ENCODE measurements at places on chromosomes 4 and X.

DNA sequence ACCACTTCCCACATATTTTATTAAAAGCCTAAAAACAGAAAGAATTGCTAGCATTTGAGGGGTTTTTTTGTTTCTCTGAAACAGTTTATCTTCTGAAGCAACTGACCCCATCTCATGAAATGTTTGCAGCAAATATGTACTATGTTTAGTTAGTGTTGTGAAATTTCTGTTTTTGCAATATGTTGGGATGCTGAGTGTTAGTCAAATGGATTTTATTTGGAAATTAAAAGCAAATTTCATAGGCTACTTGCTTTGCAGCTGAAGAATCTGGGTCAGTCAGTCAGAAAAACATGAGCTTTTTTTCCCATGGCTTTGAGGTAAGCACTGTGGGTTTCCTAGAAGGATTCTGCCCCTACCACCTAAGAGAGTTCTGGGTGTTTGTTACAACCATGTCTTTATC, 184.9 kb upstream of the DKK2 start:
- no peak for DNase-seq

- DNase-seq = no peak
These were observed 147.9 kb upstream of the FGF13 start for GRCh38 chrX:138859421-138859820.

- no peak for DNase-seq
These were observed 58.2 kb upstream of the DUSP21 start for GRCh38 chrX:44785652-44786051.

GRCh38 chrX:108412783-108413182, 25.4 kb downstream of the COL4A6 start:
- no peak for DNase-seq

GRCh38 chr4:122650148-122650547, 29.3 kb upstream of the IL21 start:
- DNase-seq = no peak

DNA sequence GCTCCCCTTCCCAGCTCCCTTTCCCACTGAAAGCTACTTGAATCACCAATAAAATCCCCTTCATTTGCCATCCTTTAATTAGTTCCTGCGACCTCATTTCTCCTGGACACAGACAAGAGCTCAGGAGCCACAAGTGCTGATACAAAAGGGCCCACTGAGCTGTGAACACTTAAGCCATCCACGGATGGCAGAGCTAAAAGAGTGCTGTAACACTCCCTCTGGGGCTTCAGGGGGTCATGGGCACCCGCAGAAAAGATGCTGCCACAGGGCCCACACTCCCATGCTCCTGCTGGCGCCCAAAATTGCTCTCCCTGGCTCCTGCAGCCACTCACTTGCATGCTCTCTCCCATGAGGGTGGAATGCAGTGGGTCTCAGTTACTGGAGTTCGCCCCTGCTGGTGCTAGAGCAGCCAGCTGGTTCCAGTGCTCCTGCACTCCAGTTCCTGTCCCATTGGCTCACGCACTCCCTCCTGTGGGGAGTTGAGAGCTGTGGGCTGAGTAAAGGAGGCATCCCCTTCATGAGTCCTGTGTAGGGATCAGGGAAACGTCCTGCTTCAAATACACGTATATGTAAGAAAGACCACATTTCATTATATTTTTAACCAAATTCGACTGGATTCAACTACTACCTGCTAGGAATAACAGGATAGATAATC, 1291.0 kb downstream of the ARAP2 start:
- DNase-seq = no peak

GRCh38 chr4:45841791-45842190, 282.1 kb downstream of the GABRG1 start:
- no peak for DNase-seq

DNA sequence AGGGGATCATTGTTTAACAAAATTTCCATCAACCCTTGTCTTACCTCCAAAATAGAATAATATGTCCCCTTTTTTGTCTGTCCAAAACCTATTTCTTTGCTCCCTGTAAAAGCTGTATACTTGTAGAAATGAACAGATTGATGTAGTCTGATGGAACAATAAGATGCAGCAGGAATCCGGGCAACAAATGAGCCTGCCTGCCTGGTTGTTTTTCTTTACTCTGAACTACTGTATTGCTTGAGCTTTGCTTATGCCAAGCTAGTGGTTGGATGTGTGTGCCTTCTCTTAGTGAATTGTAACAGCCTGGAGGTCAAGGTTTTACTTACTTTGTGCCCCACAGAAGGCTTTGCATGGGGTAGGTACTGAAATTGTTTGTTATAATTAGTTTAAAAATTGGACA, 116.2 kb upstream of the TLL1 start:
- DNase-seq = no peak

GRCh38 chrX:47209508-47210238, 8.8 kb upstream of the CDK16 start:
- no peak for DNase-seq

GRCh38 chrX:77935886-77936285, 25.4 kb downstream of the ATP7A start:
- no peak for DNase-seq

DNA sequence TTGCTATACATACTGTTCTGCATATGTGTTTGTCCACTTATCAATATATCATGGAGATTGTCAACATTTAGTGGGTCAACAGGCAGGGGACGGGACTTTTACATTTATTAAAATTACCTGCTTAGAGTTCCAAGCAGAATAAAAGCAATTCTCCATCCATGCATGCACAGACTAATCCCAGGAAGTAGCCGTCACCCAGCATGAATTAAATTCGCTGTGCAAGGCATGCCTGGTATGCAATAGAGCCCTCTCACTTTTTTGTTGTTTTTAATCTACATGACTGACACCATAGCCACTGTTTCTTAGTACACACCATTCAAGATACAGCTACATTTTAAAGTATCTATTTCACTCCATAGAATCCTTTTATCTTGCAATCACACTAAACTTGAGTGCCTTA, 108.9 kb downstream of the USP46 start:
- no peak for DNase-seq

DNA sequence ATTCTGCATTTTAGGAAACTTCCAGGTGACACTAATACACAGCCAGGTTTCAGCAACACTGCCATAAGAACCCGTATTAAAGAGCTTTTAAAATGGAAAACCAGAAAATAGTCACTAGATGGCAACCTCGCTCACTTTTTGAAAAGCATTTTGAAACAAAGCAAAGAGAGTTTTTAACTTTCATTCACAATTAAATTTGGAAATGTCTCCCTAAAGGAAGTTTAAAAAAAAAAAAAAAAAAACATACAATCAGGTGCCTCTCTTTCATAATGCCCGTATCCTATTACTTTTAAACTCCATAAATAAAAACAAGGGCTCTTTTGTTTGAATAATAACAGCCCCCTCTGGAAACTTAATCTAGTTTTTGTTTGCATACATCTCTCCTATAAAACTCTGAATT, 20.3 kb downstream of the MEPE start:
- no peak for DNase-seq

- no peak for DNase-seq
These were observed 35.4 kb upstream of the SORCS2 start for GRCh38 chr4:7156761-7157488.

- DNase-seq = no peak
These were observed at the start of gene ASB12 for GRCh38 chrX:64230123-64230970. ASB12 (minus strand) TSS chrX:64230607; CDS start chrX:64225650, 4,957 bp downstream.

DNA sequence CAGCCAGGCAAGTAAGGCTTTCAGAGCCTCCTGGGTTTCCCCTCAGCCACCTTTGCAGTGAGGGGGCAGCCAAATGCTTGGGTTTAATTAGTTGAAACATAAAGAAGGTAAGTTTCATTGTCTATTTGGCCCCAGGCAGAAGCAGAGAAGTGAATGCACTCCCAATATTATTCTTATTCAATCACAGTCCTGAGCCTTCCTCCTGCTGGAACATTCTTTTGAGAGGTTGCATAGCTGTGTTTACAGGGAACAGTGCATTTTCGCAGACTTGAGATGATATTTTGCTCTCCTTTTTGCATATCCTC, 13.9 kb downstream of the SLC2A9 start:
- DNase-seq = no peak

DNA sequence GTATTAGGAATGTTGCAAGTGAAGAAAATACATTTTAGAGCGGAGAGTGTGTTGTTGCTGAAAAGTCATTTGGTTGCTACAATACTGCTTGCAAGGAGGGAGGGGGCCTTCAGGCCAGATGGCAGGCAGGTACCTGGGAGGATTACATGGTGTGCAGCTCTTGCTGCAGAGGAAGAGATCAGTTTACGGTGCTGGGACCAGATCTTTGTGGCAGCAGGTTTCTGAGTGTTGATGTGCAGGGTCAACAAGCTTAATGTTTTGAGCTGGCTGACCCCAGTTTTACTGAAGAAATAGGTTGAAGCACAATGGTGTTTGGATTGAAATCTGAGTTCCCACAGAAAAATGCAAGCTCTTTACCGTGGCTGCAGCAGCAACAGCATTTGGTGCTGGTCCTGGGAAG, 96.4 kb upstream of the DDIT4L start:
- no peak for DNase-seq

DNA sequence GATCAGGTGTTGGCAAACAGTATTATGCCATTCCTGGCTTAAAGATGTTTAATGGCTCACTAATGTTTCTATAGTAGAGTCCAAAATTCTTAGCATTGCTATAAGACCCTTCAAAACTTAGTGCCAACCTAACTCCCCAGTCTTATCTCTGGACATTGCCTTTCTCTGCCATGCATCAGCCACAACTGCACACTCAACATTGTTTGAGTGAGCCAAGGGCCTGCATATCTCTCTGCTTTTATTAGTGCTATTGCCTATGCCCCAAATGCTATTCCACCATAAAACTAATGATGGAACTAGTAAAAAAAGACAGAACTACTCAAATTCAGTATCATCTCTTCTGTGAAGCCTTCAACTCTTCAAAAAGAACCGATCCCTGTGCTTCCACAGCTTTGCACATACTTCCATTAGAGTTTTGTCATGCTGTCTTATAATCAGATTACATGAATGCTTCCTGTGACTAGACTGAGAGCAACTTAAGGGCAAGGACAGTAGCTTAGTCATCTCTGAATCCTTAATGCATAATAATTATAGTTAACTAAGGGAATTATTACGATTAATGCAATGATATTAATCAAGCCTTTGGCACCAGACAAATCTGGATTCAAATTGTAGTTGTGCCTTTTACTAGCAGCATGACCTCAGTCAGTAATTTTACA, 53.7 kb downstream of the CHM start:
- no peak for DNase-seq

GRCh38 chrX:39519566-39520301, 578.0 kb downstream of the BCOR start:
- no peak for DNase-seq

DNA sequence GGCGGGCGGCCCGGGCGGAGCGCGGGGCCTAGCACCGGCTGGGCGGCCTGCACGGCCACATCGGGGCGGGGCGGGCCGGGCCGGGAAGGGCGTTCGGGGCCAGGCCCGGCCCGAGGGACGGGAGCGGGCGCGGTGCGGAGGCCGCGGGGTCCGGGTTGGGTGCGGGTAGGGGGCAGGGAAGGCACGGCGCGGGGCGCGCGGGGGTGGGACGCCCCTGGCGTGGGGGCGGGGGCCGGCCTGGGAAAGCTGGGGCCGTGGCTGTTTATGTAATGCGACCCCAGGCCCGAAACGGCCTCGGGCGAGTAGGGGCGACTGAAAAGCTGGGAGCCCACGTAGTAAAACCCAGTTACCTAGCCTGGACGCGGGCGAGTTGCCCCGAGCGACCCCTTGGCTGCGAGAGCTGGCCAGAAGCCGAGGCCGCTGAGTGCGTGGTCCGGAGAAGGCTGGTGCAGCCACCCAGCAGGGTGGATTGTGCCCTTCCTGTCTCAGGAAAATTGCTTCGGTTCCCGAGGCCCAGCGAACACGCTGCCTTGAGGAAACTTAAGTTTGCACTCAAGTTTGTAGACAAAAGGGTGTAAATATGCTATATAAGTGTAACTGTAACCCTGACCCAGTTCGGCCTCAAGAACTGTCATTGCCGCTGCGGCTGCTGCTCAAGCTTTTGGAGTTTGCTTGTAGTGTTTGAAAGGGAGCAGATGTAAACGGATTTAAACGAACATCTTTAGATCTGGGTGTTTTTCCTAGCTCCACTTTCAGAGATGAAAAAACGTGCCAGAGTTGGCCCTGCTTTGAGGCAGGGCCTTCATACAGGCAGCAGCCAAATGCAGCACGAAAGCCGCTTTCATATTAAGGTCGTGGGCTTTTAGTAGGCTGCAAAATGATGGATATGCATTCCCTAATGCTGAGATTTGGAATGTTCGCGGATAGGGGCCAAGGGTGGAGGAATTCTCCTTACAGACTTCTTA, 674 bp downstream of the SEC24B start:
- peak; percentile 20 for DNase-seq

DNA sequence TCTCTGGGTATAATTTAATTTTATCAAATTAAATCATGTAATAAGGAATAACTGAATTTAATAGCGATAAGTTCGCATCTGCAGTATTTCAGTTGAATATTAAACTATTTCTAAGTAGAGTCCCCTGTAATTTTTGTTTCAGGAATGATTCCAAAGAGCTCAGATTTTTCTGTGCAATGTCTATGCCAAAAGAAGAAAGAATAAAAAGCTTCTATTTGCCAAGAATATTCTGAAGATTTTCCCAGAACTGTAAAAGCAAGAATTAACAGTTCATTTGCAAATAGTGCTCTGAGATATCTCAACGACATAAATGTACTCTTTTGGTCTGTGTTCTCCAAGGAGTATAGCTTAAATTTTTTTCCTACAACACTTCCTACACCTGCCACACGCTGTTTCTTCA, 1242.8 kb upstream of the DIAPH2 start:
- DNase-seq = no peak

- no peak for DNase-seq
These were observed 483.1 kb downstream of the BCOR start for GRCh38 chrX:39614680-39614998.

DNA sequence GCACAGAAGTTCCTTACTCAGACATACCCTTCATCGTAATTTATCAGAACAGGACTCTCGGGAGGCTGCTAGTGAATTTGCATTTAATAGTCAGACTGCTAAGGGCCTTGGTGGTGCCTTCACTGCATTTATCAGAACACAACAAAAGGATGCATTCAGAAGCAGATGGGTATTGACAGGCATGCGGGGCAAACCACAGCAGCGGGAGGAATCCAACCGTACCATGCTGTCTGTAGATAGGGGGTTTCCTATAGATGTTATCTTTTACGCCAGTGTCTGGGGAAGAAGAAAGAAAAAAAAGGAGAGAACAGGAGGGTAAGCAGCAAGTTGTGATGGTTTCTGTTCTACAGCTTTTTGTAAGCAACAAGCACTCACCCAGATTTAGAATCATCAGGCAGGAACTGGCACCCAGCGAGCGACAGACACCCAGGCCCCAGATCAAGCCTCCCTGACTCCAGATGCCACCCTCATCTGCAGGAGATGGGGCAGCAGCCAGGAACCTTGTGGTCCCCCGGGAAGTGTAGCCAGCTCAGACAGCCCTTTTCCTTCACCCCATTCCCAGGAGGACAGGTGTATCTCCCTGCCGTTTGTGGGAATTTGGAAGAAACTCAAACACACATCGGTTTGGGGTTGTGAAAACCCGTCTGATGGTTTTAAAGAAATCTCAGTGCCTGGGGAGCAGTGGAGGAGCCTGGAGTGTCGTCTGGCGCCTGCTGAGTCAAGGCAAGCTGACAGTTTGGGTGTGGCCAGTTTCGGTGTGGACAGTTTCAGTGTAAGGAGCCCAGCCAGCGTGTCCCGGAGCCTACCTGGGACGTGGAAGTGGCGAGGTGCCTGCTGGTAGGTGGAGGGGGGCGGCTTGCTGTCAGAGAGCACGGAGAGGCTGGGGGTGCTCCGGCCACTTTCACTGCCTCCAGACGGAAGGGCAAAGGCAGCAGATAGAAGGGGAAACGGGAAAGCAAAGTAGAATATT, 80.0 kb upstream of the AFAP1 start:
- no peak for DNase-seq

Data from T-helper 1 cell (primary cell).